ENCODE measurements at places on chromosomes 4 and X.

DNA sequence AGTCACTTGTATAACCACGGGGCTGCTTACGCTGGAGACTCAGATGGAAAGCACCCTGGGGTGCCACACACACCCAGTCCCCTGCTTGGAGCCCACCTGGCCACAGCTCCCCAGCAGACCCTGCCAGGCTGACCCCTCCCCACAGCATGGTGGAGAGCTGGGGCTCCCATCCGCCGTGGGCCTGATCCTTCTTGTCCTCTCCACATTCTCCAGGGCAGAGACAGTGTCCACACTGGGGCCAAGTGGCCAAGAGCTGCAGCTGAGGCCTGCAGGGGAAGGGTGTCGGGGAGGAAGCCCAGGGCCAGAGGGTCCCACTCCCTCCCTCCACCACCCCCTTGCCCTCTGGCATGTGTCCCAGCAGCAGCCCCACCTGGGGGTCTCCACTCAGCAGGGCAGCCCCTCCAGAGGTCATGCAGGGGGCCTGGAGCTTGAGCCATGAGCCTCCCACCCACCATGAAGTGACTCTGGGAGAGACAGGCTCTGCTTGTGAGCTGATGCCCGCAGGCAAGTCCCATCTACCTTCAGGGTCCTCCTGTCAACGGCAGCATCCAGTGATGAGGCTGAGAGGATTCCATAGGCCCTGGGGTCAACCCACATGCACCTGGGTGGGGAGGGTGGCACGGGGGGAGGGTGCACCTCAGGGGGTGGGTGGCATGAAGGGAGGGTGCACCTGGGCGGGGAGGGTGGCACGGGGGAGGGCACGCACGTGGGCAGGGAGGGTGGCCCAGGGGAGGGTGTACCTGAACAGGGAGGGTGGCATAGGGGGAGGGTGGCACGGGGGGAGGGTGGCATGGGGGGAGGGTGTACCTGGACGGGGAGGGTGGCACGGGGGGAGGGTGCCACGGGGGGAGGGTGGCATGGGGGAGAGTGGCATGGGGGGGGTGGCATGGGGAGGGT, 56.4 kb downstream of the FAM53A start:
- no peak for DNase-seq

DNA sequence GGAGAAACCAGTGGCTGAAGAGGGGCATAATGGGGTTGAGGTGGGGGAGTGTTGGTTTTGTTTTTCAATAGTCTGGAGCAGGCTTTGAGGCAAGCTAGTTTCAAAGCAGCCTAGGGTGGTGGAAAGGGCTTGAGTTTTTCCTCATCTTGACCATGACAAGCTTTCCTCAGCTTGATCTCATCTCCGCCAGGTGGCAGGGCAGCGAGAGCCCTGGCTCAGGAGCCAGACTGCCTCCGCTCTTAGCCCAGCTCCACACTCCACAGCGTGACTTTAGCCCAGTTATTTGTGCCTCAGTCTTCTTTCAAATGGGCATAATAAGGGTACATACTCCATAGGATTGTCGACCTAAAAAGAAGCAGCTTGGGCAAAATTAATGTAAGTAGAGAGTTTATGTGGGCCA, 29.9 kb upstream of the SOWAHD start:
- DNase-seq = no peak

- no peak for DNase-seq
Observed at GRCh38 chr4:140989944-140990343, 143.3 kb downstream of the RNF150 start.

DNA sequence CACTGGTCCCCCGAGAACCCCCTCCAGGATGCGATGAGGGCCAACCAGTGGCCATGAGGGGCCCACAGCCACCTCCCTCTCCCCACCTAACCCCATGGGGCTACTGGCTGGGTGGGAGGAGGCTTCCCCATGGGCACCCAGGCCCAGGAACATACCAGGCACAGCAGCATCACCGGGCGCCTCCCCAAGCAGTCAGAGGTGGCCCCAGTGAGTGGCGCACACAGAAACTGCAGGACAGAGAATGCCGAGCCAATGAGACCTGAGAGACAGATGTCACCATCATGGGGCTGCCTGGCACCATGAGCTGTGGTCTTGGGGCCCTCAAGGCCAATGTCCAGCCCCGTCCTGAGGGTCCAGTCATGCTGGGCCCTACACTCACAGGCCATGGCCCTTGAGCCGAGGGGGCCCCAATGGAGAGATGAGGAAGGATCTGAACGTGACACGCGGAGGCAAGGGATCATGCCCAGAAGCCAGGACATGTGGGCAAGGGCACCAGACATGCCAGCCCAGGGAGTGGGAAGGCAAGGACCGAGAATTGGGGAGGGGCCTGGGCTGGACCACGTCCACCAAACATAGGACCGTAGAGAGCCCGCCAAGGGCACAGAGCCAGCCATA, 30.1 kb downstream of the NOP14 start:
- no peak for DNase-seq

DNA sequence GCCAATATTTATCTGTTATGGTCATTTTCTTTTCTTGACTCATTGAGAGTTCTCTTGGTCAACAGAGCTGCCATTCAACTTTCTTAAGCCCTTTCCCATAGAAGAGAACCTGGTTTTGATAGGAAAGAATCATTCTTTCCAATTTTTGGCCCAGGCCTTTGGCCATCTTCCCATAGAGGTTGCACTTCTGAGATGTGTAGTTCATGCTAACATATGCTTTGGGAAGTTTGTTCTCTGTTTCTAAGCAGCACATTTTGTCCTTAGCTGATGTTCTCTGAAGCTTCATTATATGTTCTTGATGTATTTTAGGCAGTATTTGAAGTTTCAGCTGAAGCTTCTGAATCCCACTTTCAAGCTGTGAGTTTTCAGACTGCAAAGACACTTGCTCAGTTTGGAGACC, 161.1 kb downstream of the VEGFC start:
- DNase-seq = no peak

DNA sequence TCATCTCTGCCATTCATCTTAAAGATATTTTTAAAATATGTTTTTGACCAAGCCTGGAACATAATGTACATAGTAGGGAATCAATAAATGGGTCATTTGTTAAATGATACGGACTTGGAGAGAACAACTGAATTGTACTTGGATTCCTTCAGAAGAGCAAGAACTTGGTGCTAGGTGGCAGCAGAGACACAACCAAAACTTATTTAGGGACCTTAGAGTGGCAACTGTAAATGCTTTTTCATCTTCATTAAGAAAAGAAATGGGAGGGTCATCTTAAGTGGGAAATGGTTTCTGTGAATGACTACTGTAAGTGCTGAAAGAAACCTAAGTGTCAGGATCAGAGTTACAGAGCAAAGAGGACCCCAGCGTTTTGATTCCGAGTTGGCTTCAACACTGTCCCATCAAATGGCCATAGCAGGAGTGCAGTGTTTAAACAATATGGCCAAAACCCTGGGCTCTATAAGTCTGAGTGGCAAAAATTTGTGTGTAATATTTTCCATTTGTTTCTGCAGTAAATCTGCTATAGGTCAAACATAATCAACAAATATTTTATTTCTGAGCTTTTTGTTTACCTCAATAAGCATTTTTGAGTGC, 213.6 kb downstream of the PALLD start:
- no peak for DNase-seq

- DNase-seq = no peak
Observed at GRCh38 chrX:85215946-85216345, 27.6 kb downstream of the SATL1 start.

GRCh38 chr4:101643186-101643837, 147.2 kb upstream of the BANK1 start:
- DNase-seq = no peak

GRCh38 chrX:103554687-103555424, 30.5 kb upstream of the TCEAL4 start:
- peak; percentile 37 for DNase-seq

DNA sequence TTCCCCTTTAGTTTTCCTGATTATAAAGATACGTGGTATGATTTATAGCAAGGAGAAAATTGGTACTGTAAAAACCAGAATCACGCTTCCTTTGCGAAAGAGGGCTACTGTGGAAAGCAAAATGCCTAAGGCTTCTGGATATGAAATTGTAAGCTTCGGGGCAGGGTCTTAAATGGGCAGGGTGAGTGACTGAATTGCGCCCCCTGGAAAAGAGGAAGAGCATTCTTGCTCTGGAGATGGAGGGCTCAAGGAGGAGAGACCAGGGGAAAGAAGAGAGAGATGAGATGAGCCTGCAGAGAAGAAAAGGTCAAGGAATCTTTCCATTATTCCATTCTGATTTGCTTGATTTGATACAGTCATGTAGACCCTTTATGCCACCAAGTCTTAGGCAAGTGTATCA, 13.1 kb upstream of the ETNPPL start:
- DNase-seq = no peak

DNA sequence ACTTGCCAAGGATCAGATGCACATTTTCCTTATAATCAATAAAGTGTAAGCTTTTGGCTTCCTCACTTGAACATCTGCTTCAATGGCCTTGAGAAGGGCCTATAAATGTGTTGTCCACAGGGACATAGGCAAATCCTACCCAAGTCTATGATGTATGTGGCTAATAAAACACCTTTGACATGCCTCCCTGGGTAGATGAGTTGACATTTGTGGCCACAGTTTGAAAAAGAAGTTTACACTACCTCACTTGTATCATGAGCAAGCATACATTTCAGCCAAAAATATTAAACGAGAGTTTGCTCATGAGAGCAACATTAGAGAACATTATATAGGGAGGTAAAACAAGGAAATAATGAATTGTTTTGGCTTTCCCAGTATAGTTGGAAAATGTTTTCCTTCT, 1067.7 kb downstream of the C4orf33 start:
- no peak for DNase-seq

DNA sequence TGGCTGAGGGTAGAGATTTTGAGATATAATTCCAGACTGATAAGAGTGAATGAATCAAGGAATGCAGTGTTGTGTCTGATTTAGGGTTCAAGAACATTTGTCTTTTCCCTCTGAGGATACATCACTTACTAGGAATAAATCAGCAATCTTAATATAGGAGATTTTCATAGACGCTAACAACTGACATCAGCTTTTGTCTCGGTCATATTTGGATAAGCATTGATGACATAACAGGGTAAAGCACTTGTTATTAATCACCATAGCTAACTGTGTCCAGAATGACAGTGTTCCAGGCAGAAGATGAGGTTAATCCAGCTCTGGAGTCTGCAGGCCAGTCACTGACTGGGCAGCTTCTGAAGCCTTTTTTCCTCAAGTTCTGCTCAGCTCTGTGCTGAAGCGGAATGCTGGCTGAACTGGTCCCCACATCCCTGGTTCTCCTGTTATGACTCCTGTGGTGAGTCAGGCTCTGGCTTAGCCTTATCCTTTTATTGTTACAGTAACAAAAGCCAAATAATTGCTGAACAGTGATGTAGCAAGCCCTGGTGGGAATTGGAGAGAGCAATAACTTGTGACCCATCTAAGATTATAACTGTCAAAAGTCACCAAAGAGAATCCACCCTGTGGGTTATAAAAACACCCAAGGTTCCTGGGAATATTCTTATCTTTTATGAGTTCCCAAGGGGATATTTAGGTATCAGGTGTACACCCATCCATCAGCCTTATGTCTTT, 41.8 kb downstream of the FNIP2 start:
- DNase-seq = no peak

GRCh38 chrX:13545726-13546125, 23.7 kb upstream of the EGFL6 start:
- no peak for DNase-seq

GRCh38 chr4:145535202-145535601, 53.5 kb downstream of the SMAD1 start:
- DNase-seq = no peak

GRCh38 chr4:118389721-118390120, 36.9 kb upstream of the PRSS12 start:
- no peak for DNase-seq

DNA sequence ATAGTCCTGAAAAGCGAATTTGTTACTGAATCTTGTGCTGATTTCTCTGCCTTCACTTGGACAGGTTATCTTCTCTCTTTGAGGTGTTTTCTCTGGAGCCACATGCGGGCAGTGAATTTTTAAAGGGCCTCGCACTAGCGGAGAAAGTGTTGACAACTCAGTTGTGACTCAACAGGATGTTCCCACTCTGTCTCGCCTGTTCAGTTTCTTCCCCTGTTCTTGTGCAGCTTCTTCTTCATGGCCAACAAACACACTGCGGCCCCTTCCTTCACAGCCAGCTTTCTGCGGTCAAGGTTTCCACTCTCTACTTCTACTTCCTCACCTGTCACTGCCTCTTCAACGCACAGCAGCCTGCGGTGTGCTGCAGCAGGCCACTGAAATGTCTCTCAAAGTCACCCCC, 1.1 kb upstream of the SHROOM4 start:
- DNase-seq = no peak

GRCh38 chr4:142222127-142222526, 585.7 kb downstream of the IL15 start:
- DNase-seq = no peak

DNA sequence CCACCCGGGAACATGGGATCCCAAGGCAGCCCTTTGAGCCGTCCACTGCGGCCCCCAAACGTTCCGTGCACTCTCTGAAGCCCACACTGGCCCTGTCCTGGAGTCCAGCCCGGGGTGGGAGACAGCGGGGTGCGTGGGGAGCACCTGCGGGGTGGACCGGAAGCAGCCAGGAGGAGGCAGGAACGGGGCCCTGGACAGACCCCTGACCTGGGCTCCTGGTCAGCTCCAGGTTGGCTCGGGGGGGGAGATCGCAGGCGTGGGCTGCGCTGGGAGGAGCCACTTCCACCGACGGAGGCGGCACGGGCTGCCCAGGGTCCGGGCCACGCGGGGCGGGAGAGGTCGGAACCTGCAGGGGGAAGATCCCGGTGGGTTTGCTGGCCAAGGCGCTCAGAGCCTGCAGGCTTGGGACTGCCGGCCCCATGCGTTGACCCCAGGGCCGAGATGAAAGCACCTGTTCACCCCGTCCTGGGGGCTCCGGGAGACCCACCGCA, 5.7 kb upstream of the PLCXD1 start:
- no peak for DNase-seq

DNA sequence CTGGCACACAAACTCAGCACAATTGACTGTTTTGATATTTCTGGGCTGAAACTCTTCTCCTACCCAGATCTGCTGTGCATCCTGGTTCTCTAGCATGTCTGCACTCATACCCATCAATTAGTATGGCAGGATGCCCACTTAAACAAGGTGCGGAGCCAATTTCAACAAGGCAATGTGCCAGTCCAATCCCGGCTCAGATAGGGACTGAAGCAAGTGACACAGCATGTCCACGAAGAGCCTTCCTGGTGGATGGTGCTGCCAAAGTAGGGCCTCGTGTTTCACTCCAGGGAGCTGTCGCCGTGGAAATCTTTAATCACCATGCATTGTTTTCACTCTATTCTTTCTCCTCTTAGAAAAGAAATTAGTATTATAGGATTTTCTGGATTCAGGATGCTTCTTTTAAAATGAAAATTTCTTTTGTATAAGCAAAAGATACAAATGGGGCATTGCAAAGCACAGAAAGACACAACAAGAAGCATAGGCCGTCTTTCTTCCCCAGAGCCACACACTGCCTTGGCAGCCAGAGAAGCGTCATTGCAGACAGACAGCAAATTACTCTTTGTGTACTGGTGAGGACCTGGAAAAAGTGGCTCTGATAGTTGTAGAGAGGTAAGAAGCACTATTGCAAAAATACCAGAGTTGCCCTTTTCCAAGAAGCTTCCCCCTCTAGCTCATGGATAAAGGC, 40.6 kb upstream of the LSM6 start:
- DNase-seq = no peak

- no peak for DNase-seq
Observed at GRCh38 chrX:3598709-3599108, 114.7 kb downstream of the PRKX start.

- no peak for DNase-seq
Observed at GRCh38 chr4:123748806-123749205, 352.2 kb downstream of the SPRY1 start.

- DNase-seq = no peak
Observed at GRCh38 chr4:147815741-147816140, 83.9 kb downstream of the ARHGAP10 start.
